ENCODE measurements at places on chromosomes 12 and 14.

DNA sequence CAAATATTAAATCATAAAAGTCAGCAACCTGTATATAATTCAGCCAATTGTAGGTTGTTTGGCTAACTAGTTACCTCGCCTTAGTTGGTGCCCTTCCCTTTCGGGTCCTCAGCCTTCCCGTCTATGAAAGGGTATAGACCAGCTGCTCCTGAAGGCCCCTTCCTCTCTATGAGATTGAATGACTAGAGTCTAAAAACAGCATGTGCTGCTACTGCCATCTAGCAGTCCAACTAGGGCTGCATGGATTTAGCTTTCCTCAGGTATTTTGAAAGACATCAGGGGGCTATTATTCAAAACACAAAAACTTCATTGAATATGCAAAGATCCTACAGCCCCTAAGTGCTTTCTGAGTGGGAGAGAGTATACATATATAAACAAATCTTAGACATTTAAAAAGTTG lies 37.0 kb upstream of the TMEM263 start:
- peak; percentile 42 for DNase-seq

- DNase-seq, result no peak
These were observed 342.5 kb downstream of the SLC16A7 start for GRCh38 chr12:59938190-59938962.

DNA sequence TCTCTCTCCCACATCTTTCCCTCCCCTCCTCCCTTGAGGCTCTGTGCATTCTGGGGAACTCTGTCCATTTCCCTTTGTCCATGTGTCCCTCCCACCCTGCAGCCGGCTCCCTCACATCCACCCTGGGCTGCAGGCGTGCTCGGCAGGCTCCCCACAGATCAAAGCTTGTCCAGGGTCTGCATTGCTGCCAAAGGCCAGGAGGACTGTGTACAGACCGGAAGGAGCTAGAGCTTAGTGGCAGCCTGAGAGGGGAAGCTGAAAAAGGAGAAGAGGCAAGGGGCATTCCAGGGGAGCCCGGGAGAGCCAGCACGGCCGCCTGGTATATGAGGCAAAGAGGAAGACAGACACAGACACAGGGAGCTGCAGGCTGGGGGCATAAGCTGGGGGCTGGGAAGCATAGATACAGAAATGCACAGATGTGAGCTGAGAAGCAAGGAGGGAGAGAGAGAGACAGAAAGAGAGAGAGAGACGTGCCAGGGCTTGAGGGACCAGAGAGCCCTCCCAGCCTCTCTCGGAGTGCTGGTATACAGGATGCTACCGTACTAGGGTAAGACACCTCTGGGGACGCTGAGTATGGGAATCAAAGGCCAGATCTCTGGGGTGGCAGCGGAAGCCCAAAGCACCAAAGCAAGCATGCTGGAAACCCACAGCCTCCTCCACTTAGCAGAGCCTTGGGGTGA lies 3.3 kb downstream of the CD4 start:
- DNase-seq, result no peak

DNA sequence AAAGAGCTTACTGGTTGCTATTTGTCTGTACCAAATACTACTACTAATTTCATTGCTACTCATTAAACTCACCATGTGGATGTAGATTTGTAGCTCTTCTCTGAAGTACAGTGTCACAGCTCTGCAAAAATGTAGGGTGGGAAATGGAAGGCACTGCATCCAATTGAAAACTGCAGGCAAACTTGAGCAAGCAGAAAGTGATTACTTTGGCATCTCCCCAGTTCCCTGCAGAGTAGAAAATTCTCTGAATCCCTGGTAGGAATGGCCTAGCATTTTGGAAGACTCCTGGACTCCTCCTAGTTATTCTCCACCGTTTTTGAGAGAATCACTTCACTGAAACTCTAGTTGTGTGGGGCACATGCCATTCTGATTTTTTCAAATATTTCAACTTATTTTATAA lies 239.1 kb downstream of the DIO2 start:
- DNase-seq, result no peak

- no peak for DNase-seq
These were observed 105.0 kb downstream of the DAD1 start for GRCh38 chr14:22483863-22484593.

DNA sequence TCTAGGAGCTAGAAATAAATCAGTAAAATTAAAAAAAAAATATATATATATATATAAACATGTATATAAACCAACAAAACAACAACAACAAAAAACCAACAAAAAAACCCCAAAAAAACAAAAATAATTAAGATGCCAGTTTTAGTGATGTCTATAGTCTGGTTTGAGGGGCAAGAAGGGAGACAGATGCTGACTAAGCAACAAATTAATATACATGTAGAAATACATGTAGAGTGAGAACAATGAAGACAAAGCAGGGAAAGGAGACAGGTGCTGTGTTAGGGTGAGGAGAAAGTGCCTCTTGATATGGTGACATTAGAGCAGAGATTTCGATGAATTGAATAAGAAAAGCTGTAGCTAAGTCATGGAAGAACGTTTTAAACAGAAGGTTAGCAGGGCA lies 477.9 kb downstream of the APAF1 start:
- no peak for DNase-seq

DNA sequence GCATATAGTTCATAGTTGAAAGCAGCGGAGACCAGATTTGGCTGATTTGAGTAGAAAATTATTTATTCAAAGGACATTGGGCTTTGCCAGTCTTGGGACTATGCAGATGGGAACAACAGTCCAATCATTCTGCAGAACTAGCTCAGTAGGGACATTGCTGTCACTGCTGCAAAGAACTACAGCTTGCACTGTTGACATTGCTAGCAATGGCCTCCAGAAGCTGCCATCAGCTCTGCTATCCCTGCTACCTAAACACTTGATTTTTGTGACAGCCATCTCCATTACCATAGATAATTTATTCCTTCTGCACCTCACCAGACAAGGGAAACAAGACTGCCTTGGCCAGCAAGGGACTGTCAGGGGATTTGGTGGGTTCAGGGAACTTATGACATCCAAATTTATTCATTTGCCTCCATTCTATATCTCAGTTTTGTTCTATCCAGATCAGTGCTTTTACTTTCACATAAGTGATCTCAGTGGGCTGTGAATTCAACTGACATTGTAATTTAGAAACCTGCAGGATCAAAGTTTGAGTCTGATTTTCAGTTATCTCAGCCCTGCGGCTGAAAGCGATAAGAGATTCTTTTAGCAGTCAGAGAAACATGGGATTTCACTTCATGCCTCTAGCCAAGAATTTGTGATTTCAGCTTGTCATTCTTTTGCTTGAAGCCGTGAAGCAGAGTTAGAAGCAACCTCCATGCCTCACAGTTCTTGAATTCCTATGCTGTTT lies 136.7 kb upstream of the FBXO33 start:
- DNase-seq, result no peak

- DNase-seq, result no peak
These were observed 38.2 kb upstream of the SNX6 start for GRCh38 chr14:34668111-34668510.

DNA sequence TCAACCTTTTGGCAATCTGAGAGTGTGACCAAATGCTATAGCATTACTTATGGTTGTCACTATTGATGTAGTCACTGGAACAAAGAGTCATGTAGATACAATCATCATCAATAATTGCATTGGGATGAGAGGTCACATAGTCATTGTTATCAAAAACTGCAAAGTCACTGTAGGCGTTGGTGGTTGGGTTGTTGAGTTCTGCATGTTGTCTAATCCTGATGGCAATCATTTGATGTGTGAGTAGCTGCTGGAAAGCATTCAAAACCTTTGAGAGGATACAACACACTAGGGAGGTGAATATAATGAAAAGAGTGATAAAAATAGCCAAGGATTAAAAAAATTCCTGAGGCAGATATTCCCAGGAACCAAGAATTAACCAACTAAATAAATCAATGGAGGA lies 214.7 kb upstream of the SYT10 start:
- no peak for DNase-seq

GRCh38 chr12:91889059-91889458 lies 256.6 kb downstream of the BTG1 start:
- DNase-seq, result no peak

DNA sequence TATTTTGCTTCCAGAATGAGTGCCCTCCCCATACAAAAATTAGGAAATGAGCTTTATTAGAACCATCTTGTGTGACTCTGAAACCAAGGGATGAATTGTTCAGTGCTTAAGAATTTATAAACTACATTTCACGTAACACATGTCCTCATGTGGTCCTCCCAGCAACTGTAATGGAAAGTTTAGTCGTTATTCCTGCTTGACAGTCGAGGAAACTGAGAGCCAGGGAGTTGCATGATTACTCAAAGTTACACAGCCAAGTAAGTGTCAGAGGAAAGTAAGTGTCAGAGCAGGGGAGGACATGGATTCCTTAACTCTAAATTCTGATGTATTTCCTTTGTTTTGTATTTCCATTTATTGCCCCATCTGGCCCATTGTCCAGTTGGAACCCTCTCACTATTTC lies 453.9 kb downstream of the FUT8 start:
- no peak for DNase-seq

- DNase-seq, result peak; percentile 75
These were observed 5.5 kb downstream of the HOXC10 start for GRCh38 chr12:53990311-53991076.

DNA sequence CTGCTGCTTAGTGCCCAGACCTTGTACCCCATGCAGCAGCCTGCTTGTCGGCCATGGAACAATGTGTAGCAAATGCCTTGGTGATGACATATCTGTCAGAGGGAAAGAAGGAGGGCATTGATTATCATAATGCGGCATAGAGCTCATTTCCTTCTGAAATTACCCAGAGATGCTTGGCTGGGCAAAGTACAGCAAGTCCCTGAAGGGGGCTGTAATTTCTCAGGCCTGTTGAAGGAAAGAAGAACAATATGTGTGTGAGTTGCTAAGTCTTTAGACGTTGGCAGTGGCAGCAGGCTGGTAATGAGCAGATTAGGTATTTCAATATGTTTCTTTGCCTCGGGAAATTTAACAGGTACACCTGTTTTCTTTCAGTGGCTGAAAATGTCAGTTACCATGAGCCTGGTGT lies 128.6 kb downstream of the CRADD start:
- no peak for DNase-seq

DNA sequence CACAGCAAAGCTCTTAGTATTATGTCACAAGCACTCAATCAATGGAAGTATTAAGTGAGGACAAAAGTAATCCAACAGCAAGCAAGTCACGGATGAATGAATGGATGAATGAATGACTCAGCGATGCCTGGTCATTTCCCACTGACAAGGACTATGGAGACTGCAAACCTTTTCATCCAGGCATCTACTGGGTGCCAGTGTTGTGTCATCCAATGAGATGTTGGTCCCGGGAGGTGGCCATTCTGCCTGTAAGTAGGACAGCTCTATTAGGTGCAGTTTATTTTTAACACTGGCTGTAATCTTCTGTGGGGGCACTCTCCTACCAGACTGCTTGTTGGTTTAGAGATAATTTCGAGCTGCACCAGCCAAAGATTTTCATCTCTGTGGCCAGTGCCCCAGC lies 39.4 kb downstream of the STAB2 start:
- DNase-seq, result peak; percentile 56

DNA sequence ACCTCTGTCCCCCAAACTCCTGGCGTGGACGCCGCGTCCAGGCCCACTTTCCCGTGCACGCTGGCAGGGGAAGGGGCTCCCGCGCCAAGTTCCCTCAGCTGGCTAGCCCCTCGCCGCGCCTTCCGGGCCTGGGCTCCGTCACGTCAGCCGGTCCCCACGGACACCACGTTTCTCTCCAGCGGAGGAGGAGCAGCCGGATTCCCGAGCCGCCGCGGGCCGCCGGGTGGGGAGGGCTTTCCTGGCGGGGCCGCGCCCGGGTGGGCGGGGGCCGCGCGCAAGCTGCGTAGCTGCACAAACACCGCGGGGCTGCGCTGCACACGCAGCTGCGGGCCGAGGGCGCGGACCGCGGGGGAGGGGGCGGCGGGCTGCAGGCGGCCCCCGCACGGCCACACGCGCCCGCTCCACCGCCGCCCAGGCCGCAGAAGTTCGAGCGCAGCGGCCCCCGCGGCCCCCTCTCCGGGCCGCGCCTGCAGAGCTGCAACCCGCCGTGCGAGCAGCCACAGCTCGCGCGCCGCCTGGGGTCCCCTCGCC lies 45.1 kb upstream of the PNMA1 start:
- DNase-seq, result peak; percentile 64

DNA sequence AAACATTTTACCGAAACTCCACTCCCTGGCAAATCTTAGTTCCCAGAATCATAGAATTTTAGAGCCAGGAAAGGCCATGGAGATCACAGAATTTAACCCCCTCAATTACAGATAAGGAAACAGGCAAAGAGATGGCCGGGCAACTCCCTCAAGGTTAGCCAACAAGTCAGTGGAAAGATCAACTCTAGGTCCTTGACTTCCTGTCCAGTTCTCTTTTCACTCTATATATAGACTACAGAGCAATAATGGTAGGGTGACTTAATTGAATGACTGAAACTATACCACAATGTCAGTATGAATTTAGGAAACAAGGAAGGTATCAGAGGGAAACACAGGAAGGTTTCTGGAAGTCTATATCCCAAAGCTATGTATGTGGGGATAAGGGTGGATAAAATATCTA lies 11.6 kb downstream of the OXA1L start:
- DNase-seq, result no peak

DNA sequence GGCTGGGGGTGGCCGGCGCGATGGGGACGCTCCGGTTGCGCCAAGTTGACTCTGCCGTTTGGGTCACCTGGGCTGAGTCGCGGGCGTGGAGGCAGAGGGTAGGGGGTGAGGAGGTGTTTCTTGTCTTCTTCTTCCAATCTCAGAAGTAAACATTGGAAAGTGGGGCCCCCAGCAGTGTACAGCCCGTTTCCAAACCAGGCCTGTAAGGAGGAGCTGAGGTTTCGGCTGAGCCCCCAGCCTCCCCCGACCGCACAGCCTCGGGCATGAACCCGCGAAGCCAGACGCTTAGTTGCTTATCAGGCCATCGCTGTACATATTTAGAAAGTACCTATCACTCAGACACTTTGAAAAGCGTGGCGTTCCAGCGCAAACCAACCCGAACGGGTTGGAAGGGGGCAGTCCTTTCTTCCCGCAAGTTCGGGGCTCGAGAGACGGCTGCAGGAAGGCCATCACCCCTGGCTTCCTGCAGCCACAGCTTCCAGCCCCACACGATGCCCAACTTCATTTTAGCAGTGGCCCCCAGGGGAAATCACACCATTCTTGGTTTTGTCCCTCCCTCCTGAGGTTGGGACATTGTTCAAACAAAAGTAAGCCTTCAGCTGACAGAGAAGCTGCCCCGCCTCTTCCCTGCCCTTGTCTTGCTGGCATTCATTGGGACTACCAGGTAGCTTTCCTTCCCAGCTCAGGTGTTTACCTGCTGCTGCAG lies 164.1 kb downstream of the ZFP36L1 start:
- peak; percentile 92 for DNase-seq

All from T47D (cell line).